ENCODE measurements at places on chromosomes 13 and 19.

GRCh38 chr19:58350871-58351557 lies 2.3 kb downstream of the A1BG start:
- DNase-seq: no peak

- peak; percentile 78 for DNase-seq
Observed at GRCh38 chr19:51904331-51905165, at the start of gene ZNF649. Gene ZNF649 (minus strand): TSS chr19:51905017. CDS start chr19:51900107, 4,910 bp downstream.

GRCh38 chr13:109767023-109767422 lies 19.4 kb downstream of the IRS2 start:
- no peak for DNase-seq

GRCh38 chr13:33743438-33744368 lies 74.2 kb upstream of the RFC3 start:
- DNase-seq: no peak

GRCh38 chr19:5038631-5039271 lies 69.8 kb downstream of the KDM4B start:
- no peak for DNase-seq

GRCh38 chr19:4233282-4233853 lies 4.0 kb downstream of the EBI3 start:
- DNase-seq: no peak

DNA sequence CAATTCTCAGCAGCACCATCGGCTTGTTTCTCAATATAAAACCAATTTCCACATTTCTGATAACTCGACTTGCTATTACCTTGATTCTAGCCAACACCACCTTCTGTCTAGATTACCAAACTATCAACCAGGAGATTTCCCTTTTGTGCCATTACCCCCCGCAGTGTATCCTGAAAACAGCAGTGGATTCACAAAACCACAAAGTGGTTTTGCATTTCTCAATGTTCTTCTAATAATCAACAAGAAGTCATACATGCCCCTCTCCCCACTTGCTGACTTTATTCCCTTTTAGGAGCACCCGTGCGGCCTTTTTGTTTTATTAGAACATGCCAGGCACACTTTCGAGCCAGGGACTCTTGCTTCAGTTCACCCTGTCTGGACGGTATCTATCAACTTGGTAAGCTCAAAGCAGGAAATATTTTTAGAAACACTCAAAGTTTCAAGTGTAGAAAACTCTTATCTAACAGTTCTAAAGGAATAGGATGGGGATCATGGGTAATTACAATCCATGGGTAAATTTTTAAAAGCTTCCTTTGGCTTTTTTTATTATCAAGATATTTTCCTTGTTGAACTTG lies 967.4 kb downstream of the EFNB2 start:
- DNase-seq: no peak

DNA sequence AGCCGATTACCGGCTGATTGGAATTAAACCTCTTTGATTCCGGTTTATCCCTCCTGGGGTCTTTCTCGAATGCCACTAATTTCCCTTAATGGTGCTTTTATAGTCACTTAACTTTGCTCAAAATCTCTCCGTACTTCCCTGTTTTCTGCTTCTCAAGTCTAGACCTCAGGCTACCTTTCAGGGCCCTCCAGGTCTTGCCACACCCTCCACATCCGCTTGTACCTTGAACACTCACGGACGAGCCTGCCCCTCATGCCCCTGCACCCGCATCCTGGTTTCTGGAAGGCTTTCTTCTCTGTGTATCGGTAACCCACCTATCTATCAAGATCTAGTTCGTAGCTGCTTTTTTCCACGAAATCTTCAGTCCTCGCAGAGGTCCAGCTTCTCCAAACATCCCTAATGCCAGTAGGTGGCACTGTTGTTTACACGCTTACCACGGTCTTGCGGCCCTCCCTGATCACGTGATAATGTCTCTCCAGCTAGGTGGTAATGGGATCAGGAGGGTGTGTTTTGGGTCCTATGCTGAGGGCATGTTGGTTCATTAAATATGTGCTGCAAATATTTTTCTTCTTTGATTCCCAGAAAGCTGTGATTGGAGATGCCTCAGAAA lies 13.8 kb downstream of the ATP12A start:
- peak; percentile 37 for DNase-seq

DNA sequence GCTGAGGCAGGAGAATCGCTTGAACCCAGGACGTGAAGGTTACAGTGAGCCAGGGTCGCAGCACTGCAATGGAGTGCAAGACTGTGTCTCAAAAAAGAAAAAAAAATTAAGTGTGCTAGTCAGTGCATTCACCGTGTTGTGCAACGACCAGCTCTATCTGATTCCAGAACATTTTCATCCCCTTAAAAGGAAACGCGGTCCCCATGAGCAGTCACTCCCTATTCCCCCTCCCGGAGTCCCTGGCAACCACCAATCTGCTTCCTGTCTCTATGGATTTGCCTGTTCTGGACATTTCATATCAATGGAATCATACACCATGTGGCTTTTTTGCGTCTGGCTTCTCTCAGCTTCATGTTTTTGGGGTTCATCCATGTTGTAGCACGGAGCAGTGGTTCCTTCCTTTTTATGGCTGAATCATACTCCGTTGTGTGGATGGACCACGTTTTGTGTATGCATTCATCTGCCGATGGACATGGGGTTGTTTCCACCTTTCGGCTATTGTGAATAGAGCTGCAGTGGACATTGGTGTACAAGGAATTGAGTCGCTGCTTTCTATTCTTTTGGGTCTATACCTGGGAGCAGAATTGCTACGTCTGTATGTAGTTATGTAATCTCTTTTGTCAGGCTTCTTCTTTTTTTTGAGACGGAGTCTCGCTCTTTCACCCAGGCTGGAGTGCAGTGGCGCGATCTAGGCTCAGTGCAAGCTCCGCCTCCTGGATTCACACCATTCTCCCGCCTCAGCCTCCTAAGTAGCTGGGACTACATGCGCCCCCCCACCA lies 19.8 kb downstream of the MYO9B start:
- DNase-seq: no peak

DNA sequence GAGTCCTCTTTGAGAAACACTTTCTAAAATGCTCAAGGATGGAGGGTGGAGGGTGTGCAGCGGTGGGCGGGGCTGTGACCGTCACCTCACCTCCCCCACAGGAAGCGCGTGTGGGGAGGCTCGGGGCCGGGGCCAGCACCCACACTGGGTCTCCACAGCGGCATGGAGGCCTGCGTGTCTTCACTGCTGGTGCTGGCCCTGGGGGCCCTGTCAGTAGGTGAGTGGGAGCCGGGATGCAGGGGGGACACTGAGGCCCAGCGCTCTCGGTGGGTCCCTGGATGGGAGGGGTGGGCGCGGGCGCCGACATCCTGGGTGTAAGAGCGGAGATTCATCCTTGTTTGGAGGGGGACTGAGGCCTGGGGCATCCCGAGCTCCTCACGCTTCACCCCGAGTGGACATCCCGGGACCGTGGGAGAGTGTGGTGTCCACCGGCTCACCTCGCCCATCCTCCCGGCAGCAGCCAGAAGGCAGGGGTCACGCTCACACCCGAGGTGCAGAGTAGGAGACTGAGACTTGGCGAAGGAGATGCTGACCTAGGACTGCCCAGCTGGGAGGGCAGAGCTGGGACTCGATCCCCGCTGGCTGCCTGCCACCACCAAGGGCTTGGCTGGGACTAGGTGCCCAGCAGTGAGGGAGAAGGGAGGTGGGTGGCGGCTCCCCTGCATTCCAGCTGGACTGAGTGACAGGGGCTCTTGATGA lies at the start of gene GZMM:
Gene GZMM (plus strand): TSS at position 144 of the 699 bp plus-strand sequence. CDS start 19 bp downstream, at position 163.
- no peak for DNase-seq

DNA sequence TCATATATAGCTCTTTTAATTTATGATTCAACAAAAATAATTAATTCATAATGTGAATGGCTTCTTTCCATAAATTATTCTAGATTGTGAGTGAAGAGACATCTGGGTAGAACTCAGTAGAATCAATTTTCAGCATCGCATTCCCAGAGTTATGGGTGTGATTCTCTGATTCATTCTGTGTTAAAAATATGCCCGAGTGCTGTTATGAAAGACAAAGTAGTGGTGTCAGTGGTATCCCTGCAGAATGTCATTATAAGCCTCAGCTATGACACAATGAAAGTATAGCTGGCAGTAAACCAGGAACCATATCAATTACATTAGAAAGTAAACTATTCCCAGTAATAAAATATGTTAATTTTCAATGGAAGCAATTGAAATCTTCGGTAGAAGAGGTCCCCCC lies 480.5 kb upstream of the SLITRK1 start:
- DNase-seq: no peak

GRCh38 chr19:35905178-35905727 lies 2.8 kb downstream of the TYROBP start:
- DNase-seq: no peak

GRCh38 chr13:100357764-100358163 lies 230.8 kb downstream of the GGACT start:
- DNase-seq: no peak

- DNase-seq: no peak
Observed at GRCh38 chr13:28022848-28023518, 34.5 kb upstream of the URAD start.

GRCh38 chr19:16205205-16206045 lies 7.7 kb downstream of the AP1M1 start:
- no peak for DNase-seq

GRCh38 chr13:29903996-29904395 lies 53.6 kb upstream of the UBL3 start:
- DNase-seq: no peak

DNA sequence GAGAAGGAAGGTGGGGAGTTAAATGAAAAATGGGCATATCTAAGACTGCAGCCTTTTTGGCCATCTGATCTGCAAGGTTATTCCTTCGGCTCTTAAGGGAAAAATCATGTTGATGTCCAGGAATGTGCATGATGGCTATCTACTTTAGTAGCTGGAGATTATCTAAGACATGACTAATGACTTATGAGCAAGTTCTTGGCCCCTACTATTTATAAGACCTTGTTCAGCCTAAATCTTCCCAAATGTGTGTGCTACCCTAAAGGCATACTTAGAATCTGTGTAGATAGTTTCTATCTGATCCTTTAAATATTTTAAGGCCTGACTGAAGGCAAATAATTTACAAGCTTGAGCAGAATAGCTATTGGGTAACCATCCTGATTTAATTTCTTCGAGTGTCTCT lies 41.8 kb upstream of the CD177 start:
- DNase-seq: no peak

DNA sequence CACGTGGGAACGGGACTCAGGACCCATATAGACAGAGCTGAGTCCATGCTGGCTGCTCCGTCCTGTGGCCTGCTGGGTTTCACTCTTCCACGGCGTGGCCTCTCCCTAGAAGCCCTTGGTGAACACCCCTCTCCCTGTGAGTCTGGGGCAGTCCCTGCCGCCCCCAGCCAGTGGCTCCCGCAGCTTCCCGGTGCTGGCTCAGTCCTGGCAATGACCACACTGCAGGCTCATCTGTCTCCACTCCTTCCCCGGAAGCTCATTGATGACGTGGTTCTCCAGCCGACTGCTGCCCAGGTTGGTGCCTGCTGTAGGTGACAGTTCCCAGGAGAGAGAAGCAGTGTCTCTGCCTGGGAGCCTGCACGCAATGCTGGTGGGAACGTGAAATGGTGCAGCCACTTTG lies 2.1 kb upstream of the TEX29 start:
- DNase-seq: no peak

DNA sequence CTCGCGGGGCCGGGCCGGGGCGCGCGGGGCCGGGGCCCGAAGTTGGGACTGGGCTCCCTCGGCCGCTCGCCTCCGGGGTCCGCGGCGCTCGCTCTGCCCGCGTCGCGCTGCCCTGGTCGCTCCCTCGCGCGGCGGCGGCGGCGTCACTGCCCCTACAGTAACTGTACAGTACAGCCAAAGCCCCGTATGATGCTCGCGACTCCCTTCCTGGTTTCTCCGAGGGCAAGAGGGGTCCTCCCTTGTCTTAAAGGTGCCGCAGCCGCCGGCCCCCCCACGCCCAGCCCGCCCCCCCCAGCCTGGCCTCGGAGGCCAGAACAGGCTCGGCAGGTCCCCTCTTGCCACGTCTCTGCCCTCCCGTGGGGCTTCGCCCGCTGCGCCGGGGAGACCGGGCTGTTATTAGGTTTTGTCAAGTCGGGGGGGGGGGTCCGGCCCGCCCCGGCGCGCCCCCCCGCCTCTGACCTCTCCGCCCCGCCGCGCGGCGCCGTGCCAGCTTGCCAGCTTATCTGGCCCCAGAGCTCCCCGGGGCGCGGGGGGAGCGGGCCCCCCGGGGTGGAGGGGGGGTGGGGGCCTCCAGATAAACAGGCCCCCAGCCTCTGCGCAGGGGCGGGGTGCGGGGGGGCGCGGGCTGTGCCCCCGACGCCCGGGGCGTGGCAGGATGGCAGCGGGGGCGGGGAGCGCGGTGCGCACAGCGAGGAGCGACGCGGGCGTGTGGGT lies at the start of gene ZBTB7A:
Gene ZBTB7A (minus strand): TSS at position 218 of the 714 bp plus-strand sequence. CDS start 11,667 bp downstream, outside the sequence.
- DNase-seq: no peak

GRCh38 chr13:41462427-41462826 lies 5.1 kb downstream of the RGCC start:
- no peak for DNase-seq

GRCh38 chr19:18434411-18435175 lies 3.3 kb downstream of the ISYNA1 start:
- DNase-seq: no peak

GRCh38 chr19:41890936-41891335 lies 8.0 kb downstream of the ARHGEF1 start:
- DNase-seq: no peak

DNA sequence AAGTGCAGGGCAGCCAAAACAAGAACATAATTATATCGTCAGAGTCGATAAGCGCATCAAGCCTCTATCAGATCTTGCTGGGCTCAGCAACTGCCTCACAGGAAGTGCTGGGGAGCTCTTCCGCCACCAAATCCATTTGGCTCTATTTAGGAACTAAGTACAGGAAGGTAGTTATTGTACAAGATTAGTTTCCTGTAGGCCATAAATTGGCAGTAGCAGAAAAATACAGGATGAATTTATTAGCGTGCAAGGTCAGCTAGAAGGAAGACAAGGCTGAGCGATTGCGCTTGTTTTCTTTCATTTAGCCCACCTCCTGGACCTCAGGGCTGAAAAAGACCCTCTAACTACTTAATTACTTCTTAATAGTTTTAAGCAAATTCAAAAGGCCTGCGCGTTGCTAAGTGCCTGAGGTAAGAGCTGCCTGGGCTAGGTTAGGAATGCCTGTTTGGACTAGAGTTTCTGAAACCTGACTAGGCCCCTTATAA lies 118.5 kb downstream of the IRS2 start:
- DNase-seq: no peak

GRCh38 chr13:89239361-89240127 lies 1568.4 kb downstream of the SLITRK5 start:
- no peak for DNase-seq

DNA sequence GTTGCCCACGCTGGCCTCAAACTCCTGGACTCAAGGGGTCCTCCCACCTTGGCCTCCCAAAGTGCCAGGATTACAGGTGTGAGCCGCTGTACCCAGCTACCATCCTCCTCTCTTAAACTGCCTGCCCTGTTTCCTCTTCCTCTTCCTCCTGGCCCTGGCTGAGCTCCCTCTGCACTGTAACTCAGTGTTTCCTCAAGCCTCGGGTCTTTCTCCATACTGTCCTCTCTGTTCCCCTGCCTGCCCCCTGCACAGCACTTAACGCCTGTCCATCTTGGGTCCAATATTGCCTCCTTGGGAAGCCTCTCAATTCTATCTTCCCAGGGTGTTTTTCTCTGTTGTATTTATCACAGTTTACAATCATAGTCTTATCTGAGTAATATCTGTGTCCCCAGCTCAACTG lies 6.1 kb downstream of the LIPE start:
- no peak for DNase-seq

- no peak for DNase-seq
Observed at GRCh38 chr19:39470724-39471339, 9.8 kb upstream of the TIMM50 start.

Data from NCI-H2171 (cell line).